Endothelial cell (in vitro differentiated cells): ENCODE measurements at places on chromosomes 16 and 17. TPM values are rescaled to one million over a fixed set of nuclear protein-coding genes. Genes with fewer than 3 reads are reported as not detected.

Gene GJD3
- total RNA-seq, result 1.1 TPM

DNA sequence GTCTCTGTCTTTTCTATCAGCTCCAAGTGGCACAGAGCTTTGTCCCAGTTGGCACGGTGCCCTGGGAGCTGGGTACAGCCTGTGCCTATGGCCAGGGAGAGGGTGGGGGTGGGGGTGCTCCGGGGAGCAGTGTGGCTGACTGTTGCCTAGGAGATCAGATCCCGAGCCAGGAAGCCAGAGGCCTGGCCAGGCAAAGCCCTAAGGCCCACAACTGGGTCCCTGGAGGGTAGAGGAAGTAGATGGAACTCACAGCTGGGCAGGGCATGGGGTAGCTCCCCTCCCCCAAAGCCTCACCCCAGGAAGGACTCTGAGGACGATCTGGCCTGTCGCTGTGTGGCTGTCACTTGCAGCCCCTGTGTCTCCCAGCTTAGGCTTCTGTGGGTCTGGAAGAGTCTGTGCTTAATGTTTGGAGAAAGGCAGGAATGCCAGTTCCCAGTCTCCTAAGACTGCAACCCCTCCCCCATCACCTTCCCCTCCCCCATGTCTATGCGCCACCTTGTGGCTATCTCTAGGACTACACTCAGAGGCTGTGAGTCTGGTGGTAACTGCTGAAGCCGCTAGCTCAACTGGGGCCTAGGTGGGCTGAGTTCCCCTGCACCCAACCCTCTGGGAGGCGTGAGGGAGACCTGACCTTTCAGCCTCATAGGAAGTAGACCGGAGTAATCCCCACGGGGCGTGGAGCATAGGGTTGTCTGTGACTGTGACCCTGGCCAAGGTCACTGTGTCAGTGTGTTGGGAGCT, 12.6 kb downstream of the THRA start:
- DNase-seq, result peak; percentile 73
- no peak overlapping the region for H3K27ac ChIP-seq
- H3K4me1 ChIP-seq, result peaks cover 10% of the 10 kb centered on the region
- H3K4me3 ChIP-seq, result peak overlapping the region; percentile 21

GRCh38 chr17:75996665-75997590, 3.7 kb upstream of the CDK3 start:
- peaks cover 3% of the 10 kb centered on the region for H3K27me3 ChIP-seq
- H3K4me1 ChIP-seq, result peaks cover 12% of the 10 kb centered on the region
- peak overlapping the region; percentile 20 for H3K27ac ChIP-seq
- H3K4me3 ChIP-seq, result peak overlapping the region; percentile 47
- H3K36me3 ChIP-seq, result peaks cover 8% of the 10 kb centered on the region
- DNase-seq, result peak; percentile 35

DNA sequence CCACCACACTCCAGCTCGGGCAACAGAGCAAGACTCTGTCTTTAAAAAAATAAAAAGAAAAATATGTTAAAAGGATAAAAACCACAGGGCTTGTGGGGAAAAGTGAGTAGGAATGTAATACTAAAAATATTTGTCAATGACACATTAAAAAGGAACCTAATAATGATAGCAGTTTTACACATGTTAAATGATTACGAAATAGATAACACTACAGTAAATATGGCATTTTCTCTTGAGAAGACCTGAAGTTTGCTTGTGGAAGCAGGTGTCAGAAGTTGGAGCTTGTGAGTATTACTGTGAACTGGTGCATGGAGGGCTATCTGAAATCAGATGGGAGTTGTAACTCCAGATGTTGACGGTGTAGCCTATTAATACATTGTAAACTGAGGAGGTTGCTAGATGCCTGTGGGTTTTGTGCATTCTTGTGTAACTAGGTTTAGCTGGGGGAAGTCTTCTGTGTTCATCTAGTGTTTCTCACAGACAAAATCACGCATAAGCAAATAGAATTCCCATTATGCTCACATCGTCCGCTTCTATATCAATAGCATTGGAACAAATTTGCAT, 44.2 kb upstream of the CLEC18A start:
- H3K36me3 ChIP-seq, result peaks cover 8% of the 10 kb centered on the region
- no peak overlapping the region for H3K4me3 ChIP-seq
- no peaks in the 10 kb centered on the region for H3K27me3 ChIP-seq
- H3K27ac ChIP-seq, result no peak overlapping the region
- H3K4me1 ChIP-seq, result no peaks in the 10 kb centered on the region

Gene TBC1D3G
- total RNA-seq, result not detected

Gene C1QTNF8
- not detected for total RNA-seq

DNA sequence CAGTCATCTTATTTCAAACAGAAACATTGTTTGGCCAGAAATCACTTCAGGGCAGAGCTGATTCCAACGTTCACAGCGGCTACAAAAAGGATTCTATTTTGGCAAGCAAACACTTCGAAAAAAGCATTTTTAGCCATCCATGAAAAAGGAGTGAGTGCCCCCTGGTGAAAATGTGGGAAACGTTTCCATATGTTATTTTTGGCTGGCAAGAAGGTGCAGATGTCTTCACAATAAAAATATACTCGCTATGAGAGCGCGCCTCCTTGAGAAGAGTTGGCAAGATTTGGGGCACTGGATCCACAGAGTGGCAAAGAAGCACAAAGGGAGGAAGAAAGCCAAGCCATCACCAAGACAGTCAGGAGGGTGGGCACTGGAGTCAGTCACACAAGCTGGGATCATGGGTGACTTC, 191.1 kb downstream of the CHD9NB start:
- DNase-seq, result peak; percentile 27
- no peaks in the 10 kb centered on the region for H3K36me3 ChIP-seq
- H3K4me3 ChIP-seq, result no peak overlapping the region
- no peaks in the 10 kb centered on the region for H3K4me1 ChIP-seq
- H3K27me3 ChIP-seq, result no peaks in the 10 kb centered on the region
- H3K27ac ChIP-seq, result no peak overlapping the region

GRCh38 chr17:50218771-50219315, 17.4 kb upstream of the COL1A1 start:
- no peak overlapping the region for H3K4me3 ChIP-seq
- no peaks in the 10 kb centered on the region for H3K36me3 ChIP-seq
- no peak overlapping the region for H3K27ac ChIP-seq
- no peak for DNase-seq

- H3K4me1 ChIP-seq, result no peaks in the 10 kb centered on the region
- no peak for DNase-seq
- H3K4me3 ChIP-seq, result no peak overlapping the region
- H3K36me3 ChIP-seq, result no peaks in the 10 kb centered on the region
- no peak overlapping the region for H3K27ac ChIP-seq
Measured at GRCh38 chr16:14309001-14309886, 238.1 kb downstream of the MRTFB start.

DNA sequence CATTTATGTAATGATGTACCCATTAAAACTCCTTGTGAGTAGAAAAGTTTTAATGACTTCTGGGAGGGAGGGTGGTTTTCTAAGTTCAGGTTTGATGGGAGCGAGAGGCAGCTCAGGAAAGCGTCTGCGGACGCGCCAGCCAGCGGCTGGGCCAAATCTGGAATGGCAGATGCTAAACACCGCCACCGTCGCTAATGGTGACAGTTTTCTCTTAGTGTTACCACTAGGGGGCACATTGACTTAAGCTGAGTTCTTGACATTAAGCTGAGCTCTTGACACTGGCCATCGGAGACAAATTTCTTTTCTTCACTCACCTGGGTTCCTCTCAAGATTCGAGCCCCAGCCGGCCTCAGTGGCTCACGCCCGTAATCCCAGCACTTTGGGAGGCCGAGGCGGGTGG, 6.7 kb downstream of the TRPV1 start:
- peaks cover 4% of the 10 kb centered on the region for H3K36me3 ChIP-seq
- no peak overlapping the region for H3K27ac ChIP-seq
- no peak overlapping the region for H3K4me3 ChIP-seq
- no peak for DNase-seq

Gene TMEM88
- 13.6 TPM for total RNA-seq

DNA sequence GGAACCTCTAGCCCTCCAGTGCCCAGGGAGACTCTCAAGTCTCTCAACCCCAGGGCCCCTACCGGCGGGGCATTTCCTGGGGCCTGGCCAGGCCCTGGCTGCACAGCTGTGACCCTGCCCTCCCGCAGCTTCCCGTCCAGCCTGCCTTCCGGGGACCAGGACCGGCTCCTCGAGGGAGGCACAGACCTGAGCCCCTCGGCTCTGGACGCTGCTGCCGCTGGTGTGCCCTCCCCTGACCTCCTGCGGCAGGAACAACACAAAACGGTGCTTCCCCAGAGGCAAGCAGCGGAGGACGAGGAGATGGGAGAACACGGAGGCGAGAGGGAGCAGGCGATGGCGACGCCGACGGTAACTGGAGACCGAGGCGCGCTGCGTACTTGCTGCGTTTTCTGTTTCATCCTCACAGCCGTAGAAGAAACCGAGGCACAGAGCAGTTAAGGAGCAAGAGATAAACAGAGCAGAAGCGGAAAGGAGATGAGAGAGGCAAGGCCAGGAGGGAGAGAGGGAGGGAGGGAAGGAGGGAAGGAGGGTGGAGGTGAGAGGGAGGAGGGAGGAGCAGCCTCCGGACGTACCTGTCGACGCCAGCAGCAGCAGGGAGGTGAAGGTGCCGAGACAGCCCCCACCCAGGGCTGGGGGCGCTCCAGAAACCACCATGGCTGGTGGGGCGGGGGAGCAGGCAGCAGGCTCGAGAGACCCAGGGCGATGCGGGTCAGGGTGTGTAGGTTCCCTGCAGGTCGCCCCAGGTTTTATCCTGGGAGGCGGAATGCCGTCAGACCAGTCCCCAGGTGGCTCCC, at the start of gene PRSS22:
PRSS22 (minus strand) TSS at position 720 of the 794 bp plus-strand sequence; CDS start at position 654, 66 bp downstream.
- DNase-seq, result no peak
- no peak within 1 kb of the TSS for H3K27ac ChIP-seq
- H3K27me3 ChIP-seq, result peaks cover 8% of the 10 kb centered on the region
- H3K36me3 ChIP-seq, result peaks cover 9% of the 10 kb centered on the region
- H3K4me3 ChIP-seq, result peak within 1 kb of the TSS; percentile 40
- H3K4me1 ChIP-seq, result peaks cover 2% of the 10 kb centered on the region

Gene PYDC1
- total RNA-seq, result not detected

- peaks cover 52% of the 10 kb centered on the region for H3K36me3 ChIP-seq
- H3K27me3 ChIP-seq, result peaks cover 4% of the 10 kb centered on the region
- H3K27ac ChIP-seq, result no peak overlapping the region
- H3K4me3 ChIP-seq, result no peak overlapping the region
- no peak for DNase-seq
Measured at GRCh38 chr16:11033629-11034420, 89.5 kb downstream of the CLEC16A start.
